ENCODE measurements at places on chromosomes 7 and 10.

GRCh38 chr7:77697535-77697831 lies 1.2 kb downstream of the RSBN1L start:
- no peak for DNase-seq

GRCh38 chr10:13701157-13701919 lies 114.6 kb downstream of the PRPF18 start:
- DNase-seq, result no peak

DNA sequence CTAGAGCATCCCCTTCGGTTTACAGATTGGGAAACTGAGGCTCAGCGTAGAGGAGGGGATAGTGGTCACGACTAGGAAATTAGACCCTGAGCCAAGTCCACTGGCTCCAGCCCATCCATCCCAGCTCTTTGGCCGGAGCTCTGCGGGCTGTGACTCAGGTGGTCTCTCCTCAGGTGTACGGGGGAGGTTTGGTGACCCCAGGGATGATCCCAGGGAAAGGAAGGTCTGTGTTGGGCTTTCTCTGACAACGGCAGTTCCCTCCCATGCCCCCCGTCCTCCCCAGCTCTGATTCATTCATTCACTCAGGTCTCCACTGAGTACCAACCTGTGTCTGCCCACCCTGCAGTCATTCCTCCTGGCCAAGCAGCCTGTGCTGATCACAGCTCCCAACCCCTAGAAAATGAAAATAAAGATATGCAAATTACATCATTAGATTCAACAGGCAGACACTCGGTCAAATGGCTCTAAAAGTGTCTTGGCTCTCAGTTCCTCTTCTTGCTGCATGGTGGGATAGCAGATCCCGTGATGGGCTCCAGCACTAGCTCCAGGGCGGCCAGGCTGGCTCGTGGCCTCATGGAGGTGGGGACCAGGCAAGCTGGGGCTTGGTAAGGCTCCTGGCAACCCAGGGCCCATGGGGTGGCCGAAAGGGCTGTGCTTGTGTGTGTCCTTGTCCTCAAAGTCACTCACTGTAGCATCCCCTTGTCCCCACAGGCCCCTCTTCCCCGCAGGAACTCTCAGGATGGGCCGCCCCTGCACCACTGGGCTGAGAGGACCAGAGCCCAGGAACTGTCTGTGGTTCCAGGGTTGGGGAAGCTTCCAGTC lies 37.8 kb downstream of the CLRN3 start:
- DNase-seq, result no peak

DNA sequence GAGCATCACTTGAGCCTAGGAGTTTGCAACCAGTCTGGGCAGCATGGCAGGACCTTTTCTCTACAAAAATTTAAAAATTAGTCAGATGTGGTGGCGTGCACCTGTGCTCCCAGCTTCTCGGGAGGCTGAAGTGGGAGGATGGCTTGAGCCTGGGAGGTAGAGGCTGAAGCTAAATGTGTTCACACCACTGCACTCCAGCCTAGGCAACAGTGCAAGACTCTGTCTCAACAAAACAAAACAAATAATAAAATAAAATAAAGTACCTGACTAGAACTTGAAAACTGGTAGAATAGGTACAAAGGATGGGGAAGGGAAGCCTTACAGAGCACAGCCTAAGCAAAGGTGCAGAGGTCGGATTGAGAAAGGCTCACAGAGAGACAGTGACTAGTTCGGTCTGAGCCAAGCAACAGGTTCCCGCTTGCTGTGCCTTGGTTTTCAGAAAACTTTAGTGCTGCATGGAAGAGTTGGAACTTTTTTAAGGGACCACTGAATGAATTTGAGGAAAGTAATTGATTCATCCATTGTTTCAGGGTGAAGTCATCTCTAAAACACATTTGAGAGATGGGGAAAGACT lies 100.1 kb upstream of the STK17A start:
- no peak for DNase-seq

- no peak for DNase-seq
Measured at GRCh38 chr10:91601212-91601611, 31.7 kb downstream of the PPP1R3C start.

DNA sequence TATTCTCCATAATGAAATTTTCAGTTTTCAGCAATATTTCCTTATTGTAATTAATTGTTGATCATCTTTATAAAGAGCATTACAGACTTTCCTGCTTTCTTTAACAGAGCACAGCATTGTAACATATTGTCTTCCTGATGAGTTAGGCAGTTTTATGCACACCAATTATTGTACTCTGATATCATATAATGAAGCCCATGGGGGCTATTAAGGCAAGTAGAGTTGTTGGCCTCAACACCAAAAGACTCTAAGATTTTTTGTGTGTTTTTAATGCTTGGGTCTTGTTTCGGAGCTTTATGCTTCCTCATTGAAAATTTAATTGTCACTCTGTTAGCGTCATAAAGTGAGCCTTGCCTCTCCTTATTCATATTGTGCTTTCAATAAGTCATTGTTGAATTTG lies 49.2 kb upstream of the ARID5B start:
- DNase-seq, result no peak

DNA sequence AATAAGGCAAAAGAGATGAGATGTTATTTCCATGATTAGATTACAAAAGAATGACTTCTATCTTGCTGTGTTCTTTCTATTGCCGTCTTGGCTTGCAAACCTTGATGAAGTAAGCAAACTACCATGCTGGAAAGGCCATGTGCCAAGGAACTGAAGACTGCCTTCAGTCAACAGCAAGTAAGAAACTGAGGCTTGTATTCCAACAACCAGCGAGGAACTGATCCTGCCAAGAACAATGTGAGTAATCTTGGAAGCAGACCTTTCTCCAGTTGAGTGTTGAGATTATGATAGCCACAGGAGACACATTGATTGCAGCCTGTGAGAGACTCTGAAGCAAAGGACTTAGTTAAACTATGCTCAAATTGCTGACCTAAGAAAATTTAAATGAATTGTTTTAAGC lies 164.6 kb upstream of the GRM3 start:
- DNase-seq, result no peak

GRCh38 chr7:71482284-71482683 lies 350.3 kb downstream of the GALNT17 start:
- no peak for DNase-seq

- DNase-seq, result no peak
Measured at GRCh38 chr7:124013306-124013705, 19.6 kb downstream of the TMEM229A start.

DNA sequence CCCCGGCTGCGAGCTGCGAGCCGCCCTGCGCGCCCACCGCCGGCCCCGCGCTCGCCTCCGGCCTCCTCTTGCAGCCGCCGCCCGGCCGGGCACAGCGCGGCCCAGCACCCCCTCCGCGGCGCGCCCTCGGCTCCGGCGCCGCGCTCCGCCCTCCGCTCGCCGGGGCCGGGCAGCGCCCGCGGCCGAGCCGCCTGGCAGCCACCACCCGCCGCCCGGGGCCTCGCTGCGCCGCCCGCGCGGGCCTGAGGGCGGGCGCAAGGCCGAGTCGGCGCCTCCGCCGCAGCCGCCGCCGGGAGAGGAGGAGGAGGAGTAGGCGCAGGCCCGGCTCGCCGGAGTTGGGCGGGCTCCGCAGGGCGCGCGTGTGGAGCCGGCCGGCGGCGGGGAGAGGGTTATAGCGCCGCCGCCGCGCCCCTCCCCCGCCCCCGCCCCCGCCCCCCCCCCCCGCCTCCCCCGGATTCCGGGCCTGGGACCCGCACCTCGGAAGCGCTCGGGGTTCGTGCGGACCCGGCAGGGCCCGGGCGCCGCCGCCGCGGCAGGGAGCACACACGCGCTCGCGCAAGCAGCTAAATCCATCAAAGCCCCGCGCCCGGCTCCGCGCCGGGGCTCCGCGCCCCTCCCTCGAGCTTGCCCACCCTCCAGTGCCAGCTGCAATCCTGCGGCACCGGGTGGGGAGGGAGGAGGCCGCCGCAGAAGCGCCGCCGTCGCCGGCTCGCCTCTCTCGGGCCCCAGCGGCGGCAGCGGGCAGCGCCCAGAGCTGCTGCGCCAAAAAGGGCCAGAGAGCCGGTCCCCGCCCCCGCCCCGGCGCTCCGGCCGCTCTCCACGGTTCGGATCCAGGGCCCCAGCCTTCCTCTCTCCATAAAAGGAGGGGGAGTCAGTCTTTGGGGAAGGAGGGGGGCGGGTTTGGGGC lies at the start of gene PDGFA:
Gene PDGFA, minus strand, starts transcription at position 363 of the 907 bp plus-strand sequence. CDS start 845 bp downstream, outside the sequence.
- DNase-seq, result peak; percentile 76

- no peak for DNase-seq
Measured at GRCh38 chr7:108147031-108147563, 16.9 kb upstream of the LAMB4 start.

DNA sequence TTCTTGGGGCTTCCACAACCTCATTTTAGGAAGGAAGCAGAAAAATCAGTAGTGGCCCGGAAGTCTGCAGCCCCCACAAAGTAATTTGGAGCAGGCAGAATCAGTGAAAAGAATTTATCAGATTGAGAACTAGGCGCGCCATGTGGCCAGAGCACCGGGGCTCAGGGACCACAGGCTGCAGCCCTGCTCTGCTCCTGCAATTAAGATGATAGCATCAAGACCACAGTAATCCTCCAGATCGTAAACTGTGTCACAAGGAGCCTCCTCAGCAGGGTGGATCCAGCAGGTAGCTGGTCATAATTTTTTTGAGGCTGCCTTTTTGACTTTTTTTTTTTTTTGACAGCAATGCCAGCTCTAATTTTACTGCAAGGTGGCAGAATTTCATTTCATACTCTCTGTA lies 209.0 kb upstream of the ZMIZ1 start:
- no peak for DNase-seq

DNA sequence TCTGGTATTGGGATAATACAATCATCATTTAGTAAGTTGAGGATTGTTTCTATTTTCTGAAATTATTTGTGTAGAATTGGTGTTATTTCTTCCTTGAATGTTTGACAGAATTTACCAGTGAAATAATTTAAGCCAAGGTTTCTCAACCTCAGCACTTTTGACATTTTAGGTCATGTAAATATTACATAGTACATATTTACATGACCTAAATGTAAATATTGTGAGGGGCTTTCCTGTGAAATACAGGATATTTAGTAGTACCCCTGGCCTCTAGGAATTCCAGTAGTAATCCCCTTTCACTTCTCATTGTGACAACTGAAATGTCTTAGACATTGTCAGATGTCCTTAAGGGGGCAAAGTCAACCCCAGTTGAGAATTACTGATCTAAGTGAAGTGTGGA lies 59.8 kb downstream of the TBC1D12 start:
- no peak for DNase-seq

DNA sequence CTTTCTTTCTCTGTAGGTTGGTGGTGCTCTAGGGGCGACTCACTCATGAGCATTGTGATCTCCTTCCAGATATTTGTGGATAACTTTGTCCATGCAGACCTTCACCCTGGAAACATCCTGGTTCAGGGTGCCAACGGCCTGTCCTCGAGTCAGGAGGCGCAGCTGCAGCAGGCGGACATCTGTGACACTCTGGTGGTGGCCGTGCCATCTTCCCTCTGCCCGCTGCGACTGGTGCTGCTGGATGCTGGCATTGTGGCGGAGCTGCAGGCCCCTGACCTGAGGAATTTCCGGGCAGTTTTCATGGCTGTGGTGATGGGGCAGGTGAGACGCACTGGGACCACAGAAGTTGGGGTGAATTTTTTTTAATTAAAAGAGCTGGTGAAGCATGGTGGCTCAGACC lies 9.6 kb upstream of the NDUFB2 start:
- DNase-seq, result no peak

All from ELR (cell line).